ENCODE measurements at places on chromosomes 12 and 14. TPM values are rescaled to one million over a fixed set of nuclear protein-coding genes. Genes with fewer than 3 reads are reported as not detected.

KRT81 gene
- not detected for total RNA-seq

PTCSC3 gene
- not detected for total RNA-seq

GRCh38 chr12:119182701-119183493 is 4.2 kb downstream of the HSPB8 start:
- no peak overlapping the region for H3K27ac ChIP-seq
- peaks cover 9% of the 10 kb centered on the region for H3K27me3 ChIP-seq
- peaks cover 11% of the 10 kb centered on the region for H3K4me1 ChIP-seq

DNA sequence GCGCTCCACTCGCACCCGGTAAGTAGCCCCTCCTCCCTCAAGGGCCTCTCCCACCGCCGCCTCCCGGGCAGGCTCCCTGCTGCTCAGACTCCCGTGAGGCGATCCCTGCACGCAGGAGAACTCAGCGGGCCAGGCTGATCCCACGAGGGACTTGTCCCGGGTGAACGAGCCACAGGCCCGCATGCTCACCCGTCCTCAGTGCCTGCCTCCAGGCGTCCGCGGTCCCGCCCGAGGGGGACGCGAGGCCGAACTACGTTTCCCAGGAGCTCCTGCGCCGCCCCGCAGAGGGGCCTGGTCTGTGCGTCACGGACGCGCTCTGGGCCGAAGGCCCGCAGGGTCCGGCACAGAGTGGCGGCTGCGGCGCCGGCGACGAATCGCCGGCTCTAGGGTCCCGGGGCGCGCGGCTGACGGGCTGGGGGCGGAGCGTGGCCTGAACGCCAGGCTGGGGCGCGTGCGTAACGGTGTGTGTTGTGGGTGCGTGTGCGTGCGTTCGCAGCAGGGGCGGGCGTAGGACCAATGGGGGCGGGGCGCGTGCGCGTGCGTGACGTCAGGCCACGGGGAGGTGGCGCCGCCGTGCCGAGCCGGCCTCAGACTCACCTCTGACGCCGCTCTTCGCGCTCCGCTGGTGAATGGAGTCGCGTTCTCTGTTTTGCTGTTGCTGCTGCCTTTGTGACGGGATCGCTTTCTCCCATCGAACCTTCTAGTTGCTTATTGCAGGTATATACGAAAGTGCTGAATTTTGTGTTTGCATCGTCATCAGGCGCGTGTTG is at the start of the genes ZNF10 and ZNF891:
TSS of gene ZNF10 (plus strand) at position 590 of the 770 bp plus-strand sequence. CDS start 13,866 bp downstream, outside the sequence.
TSS of gene ZNF891 (minus strand) at position 237 of the 770 bp plus-strand sequence. CDS start 8,356 bp downstream, outside the sequence.
- H3K36me3 ChIP-seq, result peaks cover 70% of the 10 kb centered on the region
- peaks cover 4% of the 10 kb centered on the region for H3K27me3 ChIP-seq
- peaks cover 22% of the 10 kb centered on the region for H3K4me1 ChIP-seq
- peak; percentile 95 for DNase-seq
- peak within 1 kb of the TSS; percentile 90 for H3K27ac ChIP-seq
- peak within 1 kb of the TSS; percentile 97 for H3K4me3 ChIP-seq

- peak overlapping the region; percentile 13 for H3K27ac ChIP-seq
- no peak overlapping the region for H3K4me3 ChIP-seq
- H3K4me1 ChIP-seq, result peaks cover 15% of the 10 kb centered on the region
- no peaks in the 10 kb centered on the region for H3K27me3 ChIP-seq
Measured at GRCh38 chr14:30296931-30297405, 262.0 kb upstream of the G2E3 start.

GRCh38 chr12:78759367-78759766 is 105.2 kb upstream of the SYT1 start:
- H3K27ac ChIP-seq, result no peak overlapping the region
- DNase-seq, result no peak
- H3K4me3 ChIP-seq, result no peak overlapping the region

GRCh38 chr14:70595443-70596185 is 4.8 kb downstream of the MED6 start:
- peaks cover 14% of the 10 kb centered on the region for H3K4me1 ChIP-seq
- H3K36me3 ChIP-seq, result peaks cover 16% of the 10 kb centered on the region
- H3K27me3 ChIP-seq, result no peaks in the 10 kb centered on the region

- H3K27ac ChIP-seq, result no peak overlapping the region
- no peak overlapping the region for H3K4me3 ChIP-seq
- no peaks in the 10 kb centered on the region for H3K27me3 ChIP-seq
- no peaks in the 10 kb centered on the region for H3K36me3 ChIP-seq
- peaks cover 5% of the 10 kb centered on the region for H3K4me1 ChIP-seq
Measured at GRCh38 chr12:15633201-15633600, 156.0 kb downstream of the EPS8 start.

GRCh38 chr12:91326058-91327027 is 143.7 kb upstream of the DCN start:
- peak; percentile 64 for DNase-seq
- peak overlapping the region; percentile 2 for H3K27ac ChIP-seq
- H3K4me3 ChIP-seq, result no peak overlapping the region
- no peaks in the 10 kb centered on the region for H3K4me1 ChIP-seq
- H3K36me3 ChIP-seq, result no peaks in the 10 kb centered on the region
- no peaks in the 10 kb centered on the region for H3K27me3 ChIP-seq

GRCh38 chr12:58367041-58367440 is 425.7 kb downstream of the ATP23 start:
- no peaks in the 10 kb centered on the region for H3K36me3 ChIP-seq
- no peak overlapping the region for H3K4me3 ChIP-seq
- no peak overlapping the region for H3K27ac ChIP-seq

- H3K36me3 ChIP-seq, result peaks cover 7% of the 10 kb centered on the region
- H3K4me1 ChIP-seq, result peaks cover 20% of the 10 kb centered on the region
- no peak overlapping the region for H3K27ac ChIP-seq
- H3K4me3 ChIP-seq, result no peak overlapping the region
- peaks cover 5% of the 10 kb centered on the region for H3K27me3 ChIP-seq
Measured at GRCh38 chr14:89248411-89249064, 168.5 kb downstream of the FOXN3 start.

GRCh38 chr12:57539134-57539768 is 7.7 kb downstream of the DCTN2 start:
- H3K27me3 ChIP-seq, result peaks cover 5% of the 10 kb centered on the region
- H3K4me1 ChIP-seq, result peaks cover 15% of the 10 kb centered on the region
- peaks cover 37% of the 10 kb centered on the region for H3K36me3 ChIP-seq
- H3K27ac ChIP-seq, result peak overlapping the region; percentile 30
- H3K4me3 ChIP-seq, result no peak overlapping the region

DNA sequence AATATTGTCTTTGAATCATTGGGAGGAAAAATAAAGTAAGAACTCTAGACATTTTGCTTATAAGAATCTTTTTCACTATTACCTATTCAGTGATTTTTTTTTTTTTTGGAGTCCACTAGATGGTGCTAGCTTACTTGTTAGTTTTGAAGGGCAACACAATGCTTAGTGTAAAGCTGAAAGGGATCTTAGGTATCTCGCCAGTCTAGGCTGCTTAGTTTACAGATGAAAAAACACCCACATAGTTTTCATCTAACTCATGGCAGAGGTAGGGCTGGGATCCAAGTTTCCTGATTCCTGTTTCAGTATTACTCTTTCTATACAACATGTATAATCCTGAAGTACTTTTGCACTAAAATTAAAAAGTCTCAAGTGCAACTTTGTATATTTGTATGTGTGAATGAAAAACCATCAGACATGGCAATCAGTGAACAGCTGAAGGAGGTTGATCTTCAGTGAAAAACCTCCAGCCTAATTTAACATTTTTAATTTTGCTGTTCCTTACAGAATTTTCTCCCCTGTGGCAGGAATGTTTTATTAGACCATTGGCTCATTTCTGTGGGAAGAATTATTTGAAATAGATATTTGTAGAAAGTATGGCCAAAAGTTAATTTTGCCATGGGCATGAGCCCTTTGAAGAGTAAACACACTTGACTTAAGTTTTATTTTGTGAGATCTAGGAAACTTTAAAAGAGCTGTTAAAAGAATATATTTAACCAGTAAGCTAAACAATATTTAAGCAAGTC is 40.7 kb downstream of the LRRIQ1 start:
- no peak overlapping the region for H3K4me3 ChIP-seq
- DNase-seq, result no peak
- H3K27me3 ChIP-seq, result no peaks in the 10 kb centered on the region

DNA sequence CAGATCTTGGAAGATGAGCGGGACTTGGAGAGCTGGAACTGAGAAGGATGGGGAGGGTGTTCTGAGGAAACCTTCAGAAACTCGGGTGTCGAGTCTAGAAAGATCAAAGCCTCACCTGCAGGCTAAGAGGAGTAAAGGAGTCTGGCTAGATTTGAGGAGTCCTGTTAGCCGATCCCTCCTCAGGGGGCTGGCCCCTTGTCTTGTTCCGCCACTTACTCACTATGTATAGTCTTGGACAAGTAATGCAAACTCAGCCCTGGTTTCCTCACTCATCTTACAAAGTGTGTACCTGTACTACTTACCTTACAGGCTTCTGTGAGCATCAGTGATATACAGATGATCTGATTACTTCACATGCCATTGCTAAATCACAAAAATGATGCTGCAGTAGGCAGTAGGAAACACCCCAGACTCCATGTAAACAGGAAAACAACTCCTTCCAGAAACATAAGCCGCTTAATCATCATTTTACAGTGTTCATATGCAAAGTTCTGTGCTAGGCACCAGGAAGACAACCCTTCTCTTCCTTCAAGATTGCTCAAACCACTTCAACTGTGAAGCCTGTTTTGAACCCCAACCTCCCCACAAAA is 2.0 kb upstream of the SPTLC2 start:
- peaks cover 15% of the 10 kb centered on the region for H3K4me1 ChIP-seq
- H3K27me3 ChIP-seq, result peaks cover 1% of the 10 kb centered on the region
- H3K36me3 ChIP-seq, result no peaks in the 10 kb centered on the region
- H3K4me3 ChIP-seq, result no peak overlapping the region
- H3K27ac ChIP-seq, result no peak overlapping the region

GRCh38 chr14:96042248-96042930 is 3.2 kb downstream of the C14orf132 start:
- H3K36me3 ChIP-seq, result no peaks in the 10 kb centered on the region
- H3K27ac ChIP-seq, result no peak overlapping the region
- no peak for DNase-seq
- H3K4me3 ChIP-seq, result no peak overlapping the region
- H3K27me3 ChIP-seq, result peaks cover 10% of the 10 kb centered on the region

Data from endothelial cell (in vitro differentiated cells).